ENCODE measurements at places on chromosomes 4 and X. TPM values are rescaled to one million over a fixed set of nuclear protein-coding genes. Genes with fewer than 3 reads are reported as not detected.

- DNase-seq: no peak
Observed at GRCh38 chrX:132778917-132779316, 179.5 kb downstream of the HS6ST2 start.

PRKG2 gene
- 0.50 TPM for polyA plus RNA-seq

DNA sequence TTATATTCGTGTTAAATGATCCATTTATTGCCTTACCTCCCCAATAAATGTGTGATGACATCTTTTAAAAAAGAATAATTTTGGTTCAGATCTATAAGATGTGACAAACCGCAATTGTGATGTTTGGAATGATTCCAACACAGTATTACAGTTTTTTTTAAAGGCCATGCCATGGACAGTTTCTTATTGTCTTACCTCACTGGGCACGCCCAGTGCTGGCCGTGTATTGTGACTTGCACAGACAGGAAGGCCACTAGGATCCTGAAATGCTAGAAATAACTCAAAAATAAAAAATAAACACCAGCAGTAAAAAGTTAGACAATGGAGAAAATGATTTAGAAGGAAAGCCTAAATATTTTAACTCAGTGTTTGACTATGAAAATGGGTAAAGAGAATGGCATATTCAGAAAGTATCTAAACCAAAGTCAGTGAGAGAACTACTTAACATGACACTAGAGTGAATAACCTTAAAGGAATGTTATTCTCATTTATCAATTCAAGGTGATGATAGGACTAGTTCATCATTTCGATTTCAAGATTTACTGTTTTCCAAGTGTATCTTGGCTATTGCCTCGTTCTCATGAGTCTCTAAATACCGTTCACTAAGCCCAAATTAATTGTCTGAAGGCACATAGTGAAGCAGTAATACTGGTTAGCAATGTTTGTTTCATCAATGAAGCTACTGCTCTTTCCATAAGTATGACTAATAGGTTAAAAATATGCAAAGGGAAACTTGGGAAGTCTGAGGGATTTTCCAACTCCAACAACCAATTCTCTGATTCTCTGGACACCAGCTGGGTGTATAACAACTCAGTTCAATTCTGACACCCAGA, 46.1 kb upstream of the VEGFC start:
- DNase-seq: peak; percentile 96

MAGEB17 gene
- 0.12 TPM for polyA plus RNA-seq

IL2 gene
- not detected for polyA plus RNA-seq

DNA sequence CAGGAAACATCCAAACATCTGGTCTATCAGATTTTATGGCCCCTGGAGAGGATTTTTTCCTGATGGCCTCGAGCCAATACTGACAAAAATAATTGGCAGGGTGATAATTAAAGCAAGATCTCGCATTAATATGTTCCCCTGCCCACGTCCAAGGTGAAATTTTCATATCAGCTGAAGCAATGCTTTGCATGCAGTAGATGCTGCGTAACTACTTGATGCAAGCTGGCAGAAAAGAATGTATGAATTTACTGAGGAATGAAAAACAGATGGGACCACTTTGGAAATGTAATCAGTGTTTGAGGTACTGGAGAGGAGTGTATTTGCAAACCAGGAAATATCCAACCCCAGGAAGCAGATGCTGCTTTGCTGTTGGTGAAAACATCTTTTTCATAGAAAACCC, 36.8 kb upstream of the REST start:
- peak; percentile 54 for DNase-seq

PABPC1L2A gene
- polyA plus RNA-seq: not detected

DNA sequence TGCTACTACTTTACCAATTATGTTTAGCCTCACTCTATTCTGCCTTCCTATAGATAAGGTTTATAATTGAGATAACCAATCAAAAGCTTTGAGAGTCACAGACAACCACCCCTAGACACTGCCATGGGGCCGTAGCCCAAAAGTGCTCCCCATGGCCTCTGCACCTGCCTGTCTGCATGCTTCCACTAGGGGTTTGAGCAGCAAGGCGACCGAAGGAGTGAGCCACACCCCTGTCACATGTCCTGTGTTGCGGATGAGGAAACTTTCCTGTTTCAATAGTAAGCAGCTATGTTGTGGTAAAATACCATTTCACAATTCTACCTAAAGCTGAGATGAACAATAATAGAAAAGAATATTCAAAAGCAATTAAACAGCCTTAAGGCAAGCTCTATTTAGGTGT, 856.0 kb upstream of the FRG1 start:
- no peak for DNase-seq

GRCh38 chrX:153635788-153636668, 11.0 kb upstream of the DUSP9 start:
- DNase-seq: no peak

GRCh38 chr4:5389756-5390310, 318.5 kb downstream of the EVC2 start:
- DNase-seq: no peak

DNA sequence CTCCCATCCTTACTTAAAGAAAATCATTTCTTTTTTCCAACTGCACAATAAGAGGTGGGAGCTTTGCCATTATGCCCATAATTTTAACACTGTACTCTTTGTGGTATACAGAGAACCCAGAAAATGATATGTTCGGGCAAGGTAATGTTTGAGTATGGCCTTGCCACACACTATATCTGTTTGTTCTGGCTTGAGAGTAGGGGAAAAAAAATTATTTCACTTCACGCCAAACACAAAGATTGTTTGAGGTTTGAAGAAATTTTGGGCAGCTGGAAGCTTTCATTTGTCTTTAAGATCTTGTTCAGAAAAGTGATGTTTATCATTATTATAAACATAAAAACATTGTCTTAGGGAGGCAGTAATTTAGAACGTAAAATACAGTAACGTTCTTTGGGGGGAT, 115.4 kb upstream of the NAP1L5 start:
- DNase-seq: no peak

- no peak for DNase-seq
Observed at GRCh38 chr4:69910016-69910782, 20.7 kb upstream of the CSN1S1 start.

DNA sequence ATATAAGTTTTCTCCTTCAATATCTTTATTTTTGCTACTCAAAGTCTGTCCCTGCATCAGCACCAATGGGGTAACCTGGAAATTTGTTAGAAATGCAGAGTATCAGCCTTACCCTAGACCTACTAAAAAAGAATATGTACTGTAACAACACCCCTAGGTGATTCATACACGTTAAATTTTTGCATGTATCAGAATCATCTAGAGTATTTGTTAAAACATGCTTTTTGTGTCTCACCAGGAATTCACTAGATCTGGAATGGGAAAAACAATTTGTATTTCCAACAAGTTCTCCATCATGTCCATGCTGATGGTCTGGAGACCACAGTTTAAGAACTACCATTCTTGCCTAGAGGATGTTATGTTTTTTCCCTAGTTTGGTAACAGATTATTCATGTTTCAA, 196.0 kb upstream of the EDNRA start:
- DNase-seq: no peak

AVPR2 gene
- polyA plus RNA-seq: 0.59 TPM

GAGE12J gene
- polyA plus RNA-seq: not detected

ARSJ gene
- polyA plus RNA-seq: 6.0 TPM

GRCh38 chr4:16858275-16858752, 40.1 kb downstream of the LDB2 start:
- peak; percentile 71 for DNase-seq

DNA sequence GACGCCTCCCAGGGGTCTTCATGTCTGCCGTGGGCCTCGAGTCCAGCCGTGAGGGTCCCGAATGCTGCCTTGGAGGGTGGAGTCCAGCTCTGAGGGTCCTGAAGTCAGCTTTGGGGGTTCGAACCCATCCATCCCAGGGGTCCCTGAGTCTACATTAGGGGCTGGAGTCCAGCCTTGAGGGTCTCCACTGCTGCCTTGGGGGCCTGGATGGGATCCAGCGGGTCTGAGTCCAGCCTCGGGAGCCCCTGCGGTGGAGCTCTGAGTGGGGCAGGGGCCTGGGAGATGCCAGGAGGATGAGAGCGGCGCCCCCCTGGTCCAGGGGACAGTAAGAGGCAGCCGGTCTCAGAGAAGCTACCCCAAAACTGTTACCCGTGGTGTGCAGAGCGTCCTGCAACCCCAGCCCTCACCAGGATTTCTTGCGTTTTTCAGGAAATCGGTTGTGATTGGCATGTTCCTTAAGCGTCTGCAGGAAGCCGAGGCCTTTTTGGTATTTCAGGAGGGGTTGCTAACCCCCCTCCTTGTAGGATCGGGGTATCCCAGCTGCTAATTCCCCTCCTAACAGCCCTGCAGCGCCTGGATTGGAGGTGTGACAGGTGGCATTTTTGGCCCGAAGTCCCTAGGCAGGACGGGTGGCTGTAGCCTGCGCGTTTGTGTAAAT, 1.7 kb upstream of the GTPBP6 start:
- peak; percentile 58 for DNase-seq

- DNase-seq: no peak
Observed at GRCh38 chr4:158540125-158540907, 18.6 kb downstream of the RXFP1 start.

SGMS2 gene
- polyA plus RNA-seq: 9.8 TPM

GRCh38 chrX:6383488-6383887, 151.4 kb downstream of the VCX3A start:
- DNase-seq: no peak

DNA sequence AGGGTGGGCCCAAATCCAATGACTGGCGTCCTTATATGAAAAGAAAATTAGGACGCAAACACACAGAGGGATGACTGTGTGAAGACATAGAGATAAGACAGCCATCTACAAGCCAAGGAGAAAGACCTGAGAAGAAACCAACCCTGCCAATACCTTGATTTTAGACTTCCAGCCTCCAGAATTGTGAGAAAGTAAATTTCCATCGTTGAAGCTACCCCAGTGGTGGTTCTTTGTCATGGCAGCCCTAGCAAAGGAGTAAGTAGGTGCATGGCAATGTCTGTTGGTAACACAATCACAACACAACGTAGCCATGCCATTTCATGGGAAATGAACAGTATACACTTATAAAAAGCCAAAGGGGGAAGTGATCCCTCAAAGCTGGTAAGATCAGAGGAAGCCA, 25.3 kb downstream of the SMIM20 start:
- no peak for DNase-seq

SORBS2 gene
- 23.2 TPM for polyA plus RNA-seq

MAD2L1 gene
- polyA plus RNA-seq: 21.8 TPM

- DNase-seq: no peak
Observed at GRCh38 chrX:137031039-137031438, 2.8 kb downstream of the GPR101 start.

GRCh38 chr4:24423670-24424069, 160.7 kb downstream of the DHX15 start:
- no peak for DNase-seq

DNA sequence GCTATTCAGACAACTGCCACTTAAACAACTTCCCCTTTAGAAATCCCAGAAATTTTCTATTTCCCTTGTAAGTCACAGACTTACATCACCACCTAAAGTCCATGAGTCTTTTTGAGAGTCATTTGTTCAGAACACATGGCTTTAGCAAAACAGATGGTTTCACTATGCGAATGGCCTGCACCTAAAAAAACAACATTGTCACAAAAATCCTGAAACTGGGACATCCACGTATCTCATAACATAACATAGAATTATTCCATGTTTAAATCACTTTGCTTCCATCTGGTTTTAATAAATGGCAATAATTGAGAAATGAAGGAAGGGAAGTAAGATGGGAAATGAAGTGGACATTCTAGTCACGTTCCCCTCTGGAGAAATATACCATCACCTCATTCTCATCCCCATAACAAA, 155.3 kb upstream of the EDNRA start:
- peak; percentile 88 for DNase-seq

PGAM4 gene
- polyA plus RNA-seq: not detected

GRCh38 chr4:129403848-129404247, 307.9 kb downstream of the C4orf33 start:
- no peak for DNase-seq

TEX13C gene
- not detected for polyA plus RNA-seq

DNA sequence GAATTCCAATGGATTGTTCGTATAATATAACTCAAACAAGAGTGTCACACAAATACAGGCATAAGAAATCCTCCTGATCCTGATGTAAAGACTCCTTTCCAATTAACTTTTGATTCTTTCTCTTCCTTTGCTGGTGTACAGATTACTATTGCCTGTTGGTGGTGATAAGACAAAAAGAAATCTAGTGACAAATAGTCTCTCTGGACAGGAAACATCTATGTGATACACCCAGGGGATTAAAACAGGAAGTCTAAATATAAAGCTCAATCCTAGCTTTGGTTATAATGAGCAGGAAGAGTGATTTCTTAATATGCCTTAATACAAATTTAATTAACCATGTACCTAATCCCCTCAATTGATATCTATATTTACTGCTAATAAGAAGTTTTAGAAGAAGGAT, 45.1 kb downstream of the ARHGEF6 start:
- DNase-seq: no peak

DNA sequence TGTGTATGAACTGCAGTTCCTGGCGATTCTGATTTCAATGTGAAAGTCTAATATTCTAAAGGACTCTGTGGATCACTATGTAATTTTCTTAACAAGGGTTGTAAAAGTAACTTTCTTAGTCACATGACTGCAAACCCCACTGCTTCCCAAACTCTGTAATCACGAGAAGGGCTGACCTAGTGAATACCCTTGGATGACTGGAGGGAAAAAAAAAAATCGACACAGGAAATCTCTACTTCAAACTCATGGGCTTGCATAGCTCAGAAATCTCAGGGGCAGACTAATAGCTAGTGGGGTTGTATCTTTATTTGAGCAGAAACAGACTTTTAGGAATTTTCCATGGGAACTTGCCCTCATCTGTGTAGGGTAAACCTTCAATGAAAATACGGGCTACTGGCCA, 4.8 kb upstream of the MXRA5 start:
- peak; percentile 40 for DNase-seq

- DNase-seq: no peak
Observed at GRCh38 chr4:147139455-147140198, 194.0 kb upstream of the TTC29 start.

NEK1 gene
- 12.5 TPM for polyA plus RNA-seq

DNA sequence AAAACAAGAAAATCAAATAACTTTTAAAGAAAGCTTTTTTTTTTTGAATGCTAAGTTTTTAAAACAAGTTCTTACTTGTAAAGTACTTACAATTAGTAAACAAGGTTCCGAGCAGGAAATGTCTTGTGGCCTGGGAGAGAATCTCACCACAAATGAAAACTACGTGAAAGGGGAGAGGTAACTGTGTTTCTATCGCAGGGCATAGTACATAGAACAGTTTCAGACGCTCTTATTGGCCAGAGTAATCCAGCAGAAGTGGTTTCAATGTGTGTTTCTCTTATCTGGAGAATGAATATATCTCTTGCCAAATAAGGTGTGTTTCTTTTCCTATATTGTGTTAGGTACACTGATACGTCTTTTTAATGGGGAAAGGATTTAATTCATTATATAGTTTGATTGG, at the start of gene PLAC8:
Gene PLAC8, minus strand, starts transcription at position 154 of the 400 bp plus-strand sequence. CDS start 6,808 bp downstream, outside the sequence.
- DNase-seq: no peak

- no peak for DNase-seq
Observed at GRCh38 chr4:30720661-30721184, 554 bp downstream of the PCDH7 start.

GRCh38 chr4:183814461-183814860, 90.6 kb upstream of the STOX2 start:
- no peak for DNase-seq

DNA sequence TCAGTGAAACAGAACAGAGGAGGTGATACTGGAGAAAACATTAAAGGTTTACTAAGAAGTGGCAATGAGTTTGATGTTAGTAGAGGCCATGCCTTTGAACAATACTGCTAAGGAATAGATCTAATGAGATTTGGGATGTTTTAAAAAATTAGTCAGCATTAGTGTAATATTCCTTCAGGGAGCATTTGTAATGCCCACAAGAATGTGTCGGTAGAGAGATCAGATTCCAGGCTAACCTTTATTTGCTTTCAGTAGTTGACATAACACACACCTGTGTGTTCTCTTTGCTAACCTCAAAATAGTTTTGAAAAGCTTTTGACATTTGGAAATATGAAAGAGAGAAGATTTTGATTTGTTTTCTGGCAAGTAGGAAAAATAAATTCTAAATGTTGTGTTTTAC, 328.8 kb downstream of the BMPR1B start:
- DNase-seq: no peak
